ENCODE measurements at places on chromosomes 1 and 21. TPM values are rescaled to one million over a fixed set of nuclear protein-coding genes. Genes with fewer than 3 reads are reported as not detected.

GRCh38 chr1:20302108-20302471 is 11.4 kb downstream of the VWA5B1 start:
- no peak for DNase-seq

DNA sequence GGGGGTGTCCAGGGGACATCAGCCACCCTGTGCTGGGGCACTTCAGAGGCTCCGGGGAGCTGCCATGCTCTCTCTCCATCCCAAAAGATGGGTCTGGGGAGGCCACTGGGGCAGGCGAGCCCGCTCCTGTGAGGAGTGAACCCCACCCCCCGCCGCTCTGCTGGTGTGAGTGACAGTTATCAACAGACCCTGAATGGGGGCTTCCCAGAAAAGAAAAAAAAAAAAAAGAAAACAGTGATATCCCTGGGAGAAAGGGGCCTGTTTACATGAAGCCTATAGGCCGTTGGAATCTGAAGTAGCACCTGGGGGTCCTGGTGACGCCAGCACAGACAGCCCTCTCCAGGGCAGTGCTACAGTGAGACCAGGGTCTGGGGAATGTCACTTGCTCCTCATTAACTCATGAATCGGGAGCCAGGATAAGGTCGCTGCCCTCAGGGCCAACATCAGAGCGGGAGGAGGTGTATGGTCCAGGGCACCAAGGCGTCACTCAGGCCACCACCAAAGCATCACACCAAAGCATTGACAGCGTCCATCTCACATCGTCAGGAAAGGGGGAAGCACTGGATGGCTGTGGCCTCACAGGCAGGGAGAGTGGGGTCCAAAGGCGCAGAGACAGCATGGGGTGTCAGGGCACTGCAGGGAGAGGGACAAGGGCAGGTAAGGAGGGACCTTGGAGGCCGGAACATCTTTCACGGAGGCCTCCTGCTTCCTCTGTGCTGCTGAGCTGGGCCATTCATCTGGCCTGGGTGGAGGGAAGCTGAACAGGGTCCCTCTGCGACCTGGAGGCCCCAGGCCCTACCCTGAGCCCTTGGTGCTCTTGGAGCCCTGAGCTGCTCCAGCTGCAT is 8.4 kb upstream of the NPHP4 start:
- no peak for DNase-seq

- DNase-seq: no peak
Measured at GRCh38 chr1:1510912-1511532, 940 bp upstream of the ATAD3A start.

- no peak for DNase-seq
Measured at GRCh38 chr1:224292419-224292818, 37.6 kb downstream of the NVL start.

DNA sequence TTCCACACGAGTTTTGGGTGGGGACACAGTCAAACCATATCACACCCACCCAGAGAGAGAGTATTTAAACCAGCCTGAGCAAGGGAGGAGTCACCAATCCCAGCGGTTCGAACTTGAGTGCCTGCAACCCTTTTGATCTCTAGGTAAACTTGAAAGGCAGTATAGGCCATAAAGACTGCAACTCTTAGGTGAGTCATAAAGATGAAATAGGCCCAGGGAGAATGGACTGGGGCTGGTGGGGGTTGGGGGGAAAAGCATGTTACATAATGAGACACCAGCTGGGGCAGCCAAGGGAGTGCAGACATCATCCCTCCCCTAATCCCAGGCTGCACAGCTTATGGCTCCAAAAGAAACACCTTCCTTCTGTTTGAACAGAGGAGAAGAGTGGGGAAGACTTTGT is 99.8 kb upstream of the LHX8 start:
- no peak for DNase-seq

GRCh38 chr1:235022981-235023710 is 105.5 kb downstream of the TOMM20 start:
- no peak for DNase-seq

- DNase-seq: no peak
Measured at GRCh38 chr1:225980005-225980836, 18.9 kb downstream of the SDE2 start.

- DNase-seq: no peak
Measured at GRCh38 chr1:219209578-219209977, 35.9 kb downstream of the LYPLAL1 start.

- DNase-seq: peak; percentile 71
Measured at GRCh38 chr1:6148497-6149241, 31.5 kb downstream of the CHD5 start.

DNA sequence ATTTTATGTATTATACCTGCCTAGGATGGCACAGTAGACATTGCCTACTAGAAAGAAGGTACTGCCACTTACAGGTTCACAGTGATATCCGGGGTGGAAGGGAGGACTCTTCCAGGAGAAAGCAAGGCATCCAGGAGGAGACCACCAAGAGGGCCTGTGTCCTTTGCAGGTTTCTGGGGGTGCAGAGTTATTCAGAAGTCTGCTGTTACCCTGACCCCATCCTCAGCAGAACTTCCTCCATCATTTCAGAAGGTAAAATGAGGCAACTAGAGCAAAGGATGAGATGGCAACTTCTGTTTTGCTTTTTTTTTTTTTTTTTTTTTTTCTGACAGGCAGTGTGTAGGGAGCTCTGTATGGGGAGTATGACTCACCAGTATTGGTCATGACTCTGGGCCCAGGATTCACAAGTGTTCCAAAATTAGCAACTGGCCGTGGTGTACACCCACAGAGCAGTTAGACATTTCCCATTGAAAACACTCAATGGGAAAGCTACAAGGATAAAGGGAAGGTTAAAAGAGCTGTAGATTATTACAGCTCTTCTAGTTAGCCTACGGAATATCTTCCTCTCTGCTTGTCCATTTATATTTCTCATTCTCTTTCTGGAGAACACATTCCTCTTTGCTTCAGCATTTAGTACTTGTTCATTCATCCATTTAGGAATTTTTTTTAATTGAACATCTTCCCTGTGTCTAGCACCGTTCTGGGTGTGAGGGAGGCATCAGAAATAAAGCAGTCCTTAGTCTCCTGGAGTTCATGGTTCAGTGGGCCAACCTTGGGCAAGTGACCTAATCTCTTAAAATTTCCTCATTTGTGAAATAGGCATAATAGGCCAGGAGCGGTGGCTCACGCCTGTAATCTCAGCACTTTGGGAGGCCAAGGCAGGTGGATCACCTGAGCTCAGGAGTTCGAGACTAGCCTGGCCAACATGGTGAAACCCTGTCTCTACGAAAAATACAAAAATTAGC is 50.5 kb upstream of the PPP2R5A start:
- DNase-seq: peak; percentile 33

GRCh38 chr1:223775054-223775453 is 62.7 kb downstream of the CAPN2 start:
- no peak for DNase-seq

DNA sequence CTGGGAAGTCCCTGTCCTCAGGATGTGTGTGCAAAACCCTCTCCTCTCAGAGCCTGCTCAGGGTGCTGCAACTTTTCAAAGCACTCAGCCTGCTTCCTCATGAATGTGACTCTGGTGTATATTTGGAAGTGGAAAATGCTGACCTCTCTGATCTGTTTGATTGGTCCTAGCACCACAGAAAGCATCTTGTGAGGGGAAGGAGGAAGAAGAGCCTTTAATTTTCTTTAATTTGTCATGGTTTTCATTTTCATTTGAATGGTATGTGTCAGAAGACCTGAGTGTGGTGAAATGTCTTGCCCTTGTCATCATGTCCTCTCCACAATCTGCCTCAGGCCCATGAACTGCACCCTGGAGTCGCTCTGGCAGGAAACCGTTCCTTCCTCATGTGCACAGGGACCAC is 383.5 kb downstream of the NTNG1 start:
- no peak for DNase-seq

GRCh38 chr21:36757196-36757595 is 58.3 kb downstream of the SIM2 start:
- no peak for DNase-seq

- no peak for DNase-seq
Measured at GRCh38 chr1:192561301-192561700, 14.3 kb upstream of the RGS1 start.

DNA sequence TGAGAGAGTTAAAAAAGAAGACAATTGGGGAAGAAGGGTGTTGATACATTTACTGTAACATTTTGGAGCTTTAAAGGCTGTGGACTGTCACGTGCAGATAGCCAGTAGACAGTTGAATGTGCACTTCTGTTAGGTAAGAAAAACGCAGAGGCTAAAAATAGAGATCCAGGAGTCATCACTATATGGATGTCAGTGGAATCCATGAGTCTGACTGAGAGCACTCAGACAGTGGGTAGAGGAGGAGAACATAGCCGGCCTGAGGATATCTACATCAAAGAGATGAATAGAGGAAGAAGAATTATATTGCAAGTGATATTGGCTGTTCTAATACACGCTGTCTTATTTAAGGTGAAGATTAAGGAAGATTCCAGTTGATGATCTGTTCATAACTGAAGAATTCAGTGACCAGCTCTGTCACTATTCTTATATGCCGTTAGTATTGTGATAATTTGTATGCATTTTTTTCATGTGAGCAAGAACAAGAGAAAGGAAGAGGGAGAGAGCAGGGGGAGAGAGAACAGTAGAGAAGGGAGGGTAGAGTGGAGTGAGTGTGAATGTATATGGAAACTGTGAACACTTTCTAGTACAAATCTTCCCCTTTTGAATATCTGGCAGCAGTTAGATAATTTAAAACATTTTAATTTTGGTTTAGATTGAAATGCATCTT is 344.8 kb downstream of the CHRM3 start:
- no peak for DNase-seq

- no peak for DNase-seq
Measured at GRCh38 chr1:77015748-77016341, 148.6 kb downstream of the ST6GALNAC5 start.

DNA sequence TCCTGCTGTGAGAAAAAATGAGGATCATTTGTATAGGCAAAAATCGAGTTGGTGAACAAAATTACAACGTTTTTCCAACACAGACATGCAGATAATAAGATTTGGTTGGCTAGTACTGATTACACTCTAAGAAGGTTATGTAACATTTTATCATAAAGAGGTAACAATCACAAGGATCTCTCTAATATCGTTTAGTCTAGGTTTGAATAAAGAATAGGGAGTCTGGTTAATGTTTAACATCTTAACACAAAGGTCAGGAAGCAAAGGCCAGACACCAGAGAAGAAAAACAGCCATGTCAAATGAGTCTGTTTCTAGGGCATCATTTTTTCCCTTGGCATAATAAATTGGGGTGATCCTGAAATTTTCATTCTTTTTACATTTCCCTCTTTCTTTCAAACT is 207.4 kb upstream of the CHRM3 start:
- no peak for DNase-seq

GRCh38 chr21:42226626-42227025 is 7.7 kb downstream of the ABCG1 start:
- no peak for DNase-seq

DNA sequence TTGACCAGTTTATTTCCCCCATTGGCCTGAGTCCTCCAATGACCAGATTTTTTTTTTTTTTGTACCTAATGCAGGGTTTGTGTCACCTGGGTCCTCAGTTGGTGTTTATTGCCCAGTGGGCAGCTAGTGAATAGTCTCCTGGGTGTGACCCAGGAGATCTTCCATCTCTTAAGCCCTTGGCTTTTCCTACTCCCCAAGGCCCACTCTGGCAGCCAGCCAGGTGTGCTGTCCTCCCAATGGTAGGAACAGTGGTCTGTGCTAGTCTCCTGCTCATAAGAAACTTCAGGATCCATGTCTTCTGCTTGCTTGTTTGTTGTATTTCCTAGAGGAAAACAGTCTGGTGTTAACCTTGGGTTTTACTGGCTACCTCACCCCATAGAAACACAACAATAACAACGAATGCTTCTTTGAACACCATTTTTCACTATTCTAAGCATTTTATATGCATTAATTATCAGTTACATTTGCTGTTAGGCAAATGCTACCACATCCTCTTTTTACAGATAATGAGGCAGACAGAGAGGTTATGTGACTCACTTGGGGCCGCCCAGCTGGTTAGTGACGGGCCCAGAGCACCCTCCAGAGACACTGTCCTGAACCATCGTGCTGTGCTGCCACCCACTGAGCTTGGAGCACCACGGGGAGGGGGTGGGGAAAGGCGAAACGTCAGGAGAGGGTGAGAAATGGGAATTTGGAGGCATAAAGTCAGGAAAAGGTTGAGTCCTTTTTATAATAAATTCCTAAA is 107.5 kb downstream of the HIVEP3 start:
- peak; percentile 60 for DNase-seq

GRCh38 chr1:54601730-54602129 is 21.6 kb downstream of the FAM151A start:
- DNase-seq: no peak

GRCh38 chr21:34355570-34355969 is 8.2 kb upstream of the KCNE2 start:
- no peak for DNase-seq

DNA sequence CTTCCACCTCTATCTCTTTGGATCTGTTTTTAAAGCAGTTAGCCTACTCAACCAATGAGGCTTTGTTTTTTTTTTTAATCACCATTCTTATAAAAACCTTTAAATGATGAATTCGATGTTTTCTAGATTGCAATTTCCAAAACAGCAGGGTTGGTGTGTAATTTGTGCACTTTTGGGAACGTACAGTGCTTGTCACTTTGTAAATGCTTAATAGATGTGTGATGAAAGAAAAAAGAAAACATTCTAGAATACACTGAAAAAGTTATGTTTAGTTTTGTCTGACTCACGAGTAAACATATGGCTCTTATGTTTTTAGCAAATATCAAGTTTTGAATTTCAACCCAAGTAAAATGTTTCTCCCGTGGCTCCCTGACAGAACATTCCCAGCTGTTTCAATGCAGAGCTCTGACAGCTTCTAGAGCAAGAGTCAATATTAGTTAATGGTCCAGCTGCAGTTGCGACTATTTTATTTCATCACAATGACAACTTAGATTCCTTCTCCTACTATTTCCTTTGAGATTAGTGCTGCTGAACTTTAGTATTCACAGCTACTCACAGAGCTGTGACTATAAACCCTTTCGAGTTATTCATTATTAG is 362.5 kb upstream of the ADAMTS5 start:
- no peak for DNase-seq

ITGB2 gene
- 248 TPM for total RNA-seq

PROK1 gene
- 0.17 TPM for total RNA-seq

ARMH1 gene
- 123 TPM for total RNA-seq

RHBG gene
- not detected for total RNA-seq

GJA8 gene
- total RNA-seq: not detected

CNIH4 gene
- total RNA-seq: 50.3 TPM

TDRD5 gene
- not detected for total RNA-seq

KRTAP10-4 gene
- not detected for total RNA-seq

CELA2A gene
- not detected for total RNA-seq

ALG14 gene
- 3.4 TPM for total RNA-seq

SPOCD1 gene
- total RNA-seq: 1.0 TPM

USP1 gene
- total RNA-seq: 74.8 TPM
